Chondrocyte (in vitro differentiated cells): ENCODE measurements at places on chromosomes 6 and 20. TPM values are rescaled to one million over a fixed set of nuclear protein-coding genes. Genes with fewer than 3 reads are reported as not detected.

DNA sequence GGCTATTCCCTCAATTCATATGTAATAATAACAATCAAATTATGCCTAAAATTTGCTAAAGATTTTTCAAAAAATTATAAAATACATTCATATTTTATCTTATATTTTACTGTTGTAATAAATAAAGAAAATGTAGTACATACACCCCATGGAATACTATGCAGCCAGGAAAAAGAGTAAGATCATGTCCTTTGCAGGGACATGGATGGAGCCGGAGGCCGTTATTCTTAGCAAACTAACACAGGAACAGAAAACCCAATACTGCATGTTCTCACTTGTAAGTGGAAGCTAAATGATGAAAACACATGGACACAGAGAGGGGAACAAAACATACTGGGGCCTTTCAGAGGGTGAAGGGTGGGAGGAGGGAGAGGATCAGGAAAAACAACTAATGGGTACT, 584.2 kb upstream of the MMS22L start:
- no peak for DNase-seq
- H3K4me1 ChIP-seq, result peaks cover 3% of the 10 kb centered on the region
- no peaks in the 10 kb centered on the region for H3K27me3 ChIP-seq
- H3K36me3 ChIP-seq, result no peaks in the 10 kb centered on the region

DNA sequence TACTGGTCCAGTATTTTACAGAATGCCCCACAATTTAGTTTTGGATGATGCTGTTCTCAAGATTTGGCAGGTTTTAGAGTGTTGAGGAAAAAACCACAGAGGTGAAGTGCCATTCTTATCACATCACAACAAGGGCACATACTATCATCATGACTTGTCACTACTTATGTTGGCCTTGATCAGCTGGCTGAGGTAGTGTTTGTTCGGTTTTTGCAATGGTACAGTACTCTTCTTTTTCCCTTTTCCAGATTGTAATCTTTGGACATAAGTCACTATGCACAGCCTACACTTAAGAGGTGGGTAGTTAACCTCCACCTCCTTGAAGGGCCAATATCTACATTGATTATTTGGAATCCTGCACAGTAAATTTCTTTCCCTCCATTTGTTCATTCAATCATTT, 8.8 kb downstream of the TENT5A start:
- H3K4me1 ChIP-seq, result peaks cover 42% of the 10 kb centered on the region
- H3K27me3 ChIP-seq, result no peaks in the 10 kb centered on the region

GRCh38 chr6:115898246-115898645, 162.4 kb downstream of the FRK start:
- DNase-seq, result no peak
- H3K27ac ChIP-seq, result no peak overlapping the region
- H3K27me3 ChIP-seq, result no peaks in the 10 kb centered on the region
- no peak overlapping the region for H3K4me3 ChIP-seq

- DNase-seq, result peak; percentile 77
- H3K4me1 ChIP-seq, result peaks cover 57% of the 10 kb centered on the region
- peaks cover 9% of the 10 kb centered on the region for H3K36me3 ChIP-seq
- H3K27ac ChIP-seq, result peak overlapping the region; percentile 98
These were observed 25.3 kb upstream of the PYGB start for GRCh38 chr20:25222461-25223178.

- peaks cover 21% of the 10 kb centered on the region for H3K4me1 ChIP-seq
- no peak overlapping the region for H3K27ac ChIP-seq
- H3K4me3 ChIP-seq, result no peak overlapping the region
- DNase-seq, result no peak
- H3K27me3 ChIP-seq, result no peaks in the 10 kb centered on the region
These were observed 35.1 kb upstream of the RNF144B start for GRCh38 chr6:18352001-18352400.

GRCh38 chr6:29814379-29815117, 13.1 kb upstream of the HLA-G start:
- peaks cover 36% of the 10 kb centered on the region for H3K27me3 ChIP-seq
- H3K27ac ChIP-seq, result no peak overlapping the region
- H3K4me3 ChIP-seq, result no peak overlapping the region
- no peak for DNase-seq

DNA sequence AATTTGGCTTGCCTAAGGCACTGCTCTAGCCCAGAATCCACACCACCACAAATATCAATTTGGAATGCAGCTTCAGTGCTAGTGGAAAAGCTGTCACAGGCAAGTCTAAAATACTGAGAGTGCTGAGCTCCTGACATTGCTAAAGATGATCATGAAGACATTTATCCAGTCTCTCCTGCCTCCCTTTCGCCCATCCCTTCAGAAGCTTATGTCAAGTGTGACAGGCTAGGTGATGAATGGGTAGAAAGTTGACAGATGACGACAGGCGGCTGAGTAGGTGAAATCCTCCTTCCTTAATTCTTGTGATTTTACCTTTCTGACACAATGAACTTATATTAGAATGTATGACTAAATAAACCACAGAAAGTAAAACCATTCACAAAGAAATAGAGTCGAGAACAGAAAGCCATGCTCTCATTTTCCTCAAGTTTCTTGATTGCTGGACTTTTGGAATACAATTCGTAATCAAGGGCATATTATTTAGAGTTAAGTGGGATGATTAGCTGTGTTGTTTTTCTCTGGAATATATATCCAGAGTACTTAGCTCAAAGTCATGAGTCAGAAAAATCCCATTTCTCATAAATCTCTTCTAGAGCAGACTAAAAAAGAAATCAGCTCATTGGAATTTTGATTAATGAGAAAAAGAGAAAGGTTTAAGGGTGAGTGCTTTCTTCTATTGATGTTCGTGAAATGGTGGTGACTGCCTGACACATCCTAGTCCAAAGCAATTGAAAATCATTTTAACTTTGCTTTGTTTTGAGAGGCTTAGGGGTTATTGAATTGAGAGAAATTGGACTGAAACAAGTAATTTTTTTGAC, 1228.2 kb upstream of the CITED2 start:
- no peak for DNase-seq
- peaks cover 41% of the 10 kb centered on the region for H3K4me1 ChIP-seq
- no peak overlapping the region for H3K4me3 ChIP-seq
- peak overlapping the region; percentile 57 for H3K27ac ChIP-seq
- H3K27me3 ChIP-seq, result no peaks in the 10 kb centered on the region

GRCh38 chr20:48234951-48235350, 449.7 kb upstream of the SULF2 start:
- H3K4me3 ChIP-seq, result no peak overlapping the region
- H3K27ac ChIP-seq, result no peak overlapping the region
- no peaks in the 10 kb centered on the region for H3K36me3 ChIP-seq
- peaks cover 12% of the 10 kb centered on the region for H3K4me1 ChIP-seq

Gene ULBP1
- 2.8 to 29.8 TPM (median 29.8 TPM) in 3 replicates for total RNA-seq

Gene SOX4
- 46.4 to 61.7 TPM (median 60.8 TPM) in 3 replicates for total RNA-seq

Gene RNF5
- total RNA-seq, result 45.2 to 48.0 TPM (median 45.2 TPM) in 3 replicates

Gene NPEPL1
- 10.2 to 32.8 TPM (median 31.3 TPM) in 3 replicates for total RNA-seq

Gene DNAH8
- 0.05 to 0.24 TPM (median 0.15 TPM) in 3 replicates for total RNA-seq

Gene TTPAL
- total RNA-seq, result 16.5 to 18.4 TPM (median 17.1 TPM) in 3 replicates

Gene FNDC11
- total RNA-seq, result 0.25 to 0.38 TPM in 2 of 3 replicates, not detected in the other

Gene TBXT
- not detected in 3 replicates for total RNA-seq

Gene HEY2
- total RNA-seq, result 17.6 to 43.0 TPM (median 41.2 TPM) in 3 replicates
